Activated T-cell treated with anti-CD3 and anti-CD28 coated beads for 4 hours (primary cell): ENCODE measurements at places on chromosomes 16 and 17.

- no peak for DNase-seq
These were observed 18.3 kb downstream of the COX11 start for GRCh38 chr17:54950116-54950515.

GRCh38 chr17:27620721-27621120 lies 10.3 kb upstream of the LGALS9 start:
- no peak for DNase-seq

DNA sequence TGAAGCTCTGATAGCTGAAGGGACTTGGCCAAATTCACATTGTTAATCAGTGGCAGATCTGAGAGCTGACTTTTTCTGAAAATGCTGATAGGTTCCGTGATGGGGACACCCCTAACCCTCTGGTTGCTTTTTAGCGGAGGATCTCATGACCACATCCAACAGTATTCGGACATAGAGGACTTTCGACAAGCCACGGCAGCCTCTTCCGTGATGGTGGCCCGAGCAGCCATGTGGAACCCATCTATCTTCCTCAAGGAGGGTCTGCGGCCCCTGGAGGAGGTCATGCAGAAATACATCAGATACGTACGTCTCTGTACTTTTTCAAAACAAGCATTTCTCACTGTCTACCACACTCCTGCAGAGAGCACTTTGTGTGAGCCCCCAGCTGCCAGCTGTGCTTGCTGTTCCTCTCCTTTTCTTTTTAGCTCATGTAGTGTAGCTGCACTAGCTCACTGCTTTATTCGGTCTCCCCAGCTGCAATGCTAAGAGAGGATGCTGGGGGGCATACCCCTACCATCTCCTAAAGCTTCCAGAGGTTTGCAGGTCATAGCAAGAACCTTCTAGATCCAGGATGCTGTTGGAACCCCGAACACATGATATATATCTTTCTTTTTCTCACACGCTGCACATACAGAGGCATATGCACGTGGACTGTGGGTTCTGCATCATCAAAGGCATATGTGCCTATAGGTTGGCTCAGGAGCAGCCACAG lies 14.2 kb upstream of the NFATC3 start:
- DNase-seq = no peak

GRCh38 chr17:48179071-48179945 lies 71.7 kb downstream of the SNX11 start:
- no peak for DNase-seq

GRCh38 chr17:74832421-74832820 lies 27.3 kb downstream of the GRIN2C start:
- DNase-seq = no peak

- DNase-seq = no peak
These were observed 161.5 kb upstream of the ZNF267 start for GRCh38 chr16:31712064-31712540.

DNA sequence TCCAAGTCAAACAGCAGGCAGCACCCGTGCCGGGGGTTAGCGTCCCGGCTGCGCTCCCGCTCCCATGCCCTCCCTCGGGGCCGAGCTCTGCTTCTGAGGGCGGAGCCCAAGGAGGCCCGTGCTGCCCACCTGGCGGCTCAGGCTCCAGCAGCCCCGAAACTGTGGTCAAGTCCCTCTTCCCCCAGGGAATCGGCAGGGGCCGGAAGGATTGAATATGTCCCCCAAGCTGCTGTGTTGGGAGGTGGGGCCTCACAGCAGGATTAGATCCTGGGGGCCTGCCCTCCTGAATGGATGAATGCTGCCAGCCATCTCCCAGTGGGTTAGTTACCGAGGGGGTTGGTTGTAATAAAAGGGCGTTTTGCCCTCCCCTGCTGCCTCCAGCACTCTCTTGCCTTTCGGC lies 33.9 kb downstream of the MAP2K3 start:
- DNase-seq = no peak

DNA sequence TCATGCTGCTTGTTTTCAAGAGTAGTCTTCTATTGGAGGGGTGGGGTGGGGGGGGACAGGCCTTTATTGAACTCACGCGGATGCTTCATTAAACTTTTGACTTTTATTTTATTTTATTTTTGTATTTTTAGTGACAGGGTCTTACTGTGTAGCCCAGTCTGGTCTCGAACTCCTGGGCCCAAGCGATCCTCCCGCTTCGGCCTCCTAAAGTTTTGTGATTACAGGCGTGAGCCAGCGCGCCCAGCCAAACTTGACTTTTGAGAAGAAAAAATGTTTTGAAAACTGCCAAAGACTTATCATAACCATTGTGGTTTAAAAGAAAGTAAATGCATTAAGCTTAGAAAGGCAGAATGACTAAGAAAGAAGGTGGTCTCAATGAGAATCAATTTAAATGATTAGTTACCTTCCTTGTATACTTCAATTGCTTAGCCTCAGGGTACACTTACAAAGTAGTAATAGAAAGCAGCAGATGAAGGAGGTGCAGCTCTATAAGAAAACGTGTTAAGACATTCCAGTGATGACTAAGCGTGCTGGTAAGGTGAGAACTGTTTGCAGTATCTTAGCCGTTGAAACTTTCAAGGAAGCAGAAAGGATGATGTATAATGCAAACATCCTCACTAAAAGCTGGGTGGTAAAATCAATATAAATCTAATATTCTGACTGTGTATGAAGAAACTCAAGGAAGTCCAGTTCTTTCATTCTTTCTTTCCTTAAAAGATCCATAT lies 1.2 kb downstream of the AP2B1 start:
- DNase-seq = no peak

GRCh38 chr17:83018658-83019193 lies 60.7 kb upstream of the METRNL start:
- no peak for DNase-seq

GRCh38 chr16:2915196-2915929 lies 3.6 kb downstream of the FLYWCH1 start:
- DNase-seq = no peak

DNA sequence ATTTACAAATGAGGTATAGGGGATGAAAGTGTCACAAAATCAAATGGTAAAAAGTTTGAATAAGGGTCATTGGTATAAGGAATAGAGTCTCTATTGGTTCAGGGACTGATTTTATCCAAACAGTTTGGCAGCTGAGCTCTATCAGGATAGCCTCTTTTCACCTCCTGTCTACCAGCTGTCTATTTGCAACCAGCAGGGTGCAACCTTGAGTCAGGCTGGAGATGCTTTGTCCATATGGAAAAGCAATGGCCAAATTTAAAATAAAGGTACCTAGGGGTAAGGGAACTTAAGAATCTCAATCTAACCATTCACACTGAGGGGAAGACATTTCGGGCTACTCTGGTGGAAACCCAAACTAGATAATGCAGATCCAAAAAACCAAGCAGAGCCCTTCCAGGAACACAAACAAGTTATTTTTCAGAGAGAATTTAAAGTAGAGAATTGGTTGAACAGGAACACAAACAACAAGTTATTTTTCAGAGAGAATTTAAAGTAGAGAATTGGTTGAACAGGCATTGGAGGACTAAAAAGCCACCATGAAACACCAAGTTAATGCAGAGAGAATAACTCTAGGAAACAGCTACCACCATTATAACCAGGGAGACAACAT lies 12.6 kb upstream of the CA10 start:
- no peak for DNase-seq

GRCh38 chr16:11526655-11527350 lies 59.9 kb downstream of the LITAF start:
- no peak for DNase-seq

- no peak for DNase-seq
These were observed 17.7 kb downstream of the GFOD2 start for GRCh38 chr16:67701420-67701819.

- DNase-seq = no peak
These were observed 148.0 kb downstream of the KCNJ12 start for GRCh38 chr17:21524211-21524591.

DNA sequence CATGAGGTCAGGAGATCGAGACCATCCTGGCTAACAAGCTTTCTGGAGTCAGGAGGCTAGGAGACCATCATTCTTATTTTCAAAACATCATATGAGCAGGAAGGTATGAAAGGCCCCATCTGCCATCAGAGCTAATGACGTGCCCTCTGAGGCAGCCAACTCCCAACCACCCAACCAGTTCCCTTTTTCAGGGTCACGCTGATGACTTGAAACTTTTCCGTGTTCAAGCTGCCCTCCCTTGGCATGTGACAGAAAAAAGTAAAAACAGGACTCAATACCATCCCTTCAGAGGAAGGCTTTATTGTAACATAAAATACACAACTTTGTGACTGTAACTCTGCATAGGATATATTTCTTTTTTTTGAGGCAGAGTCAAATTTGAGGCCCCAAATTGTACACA lies 4.6 kb upstream of the GHDC start:
- DNase-seq = no peak
